HTR-8/SVneo (cell line): ENCODE measurements at places on chromosomes 4 and X.

- no peak for DNase-seq
Observed at GRCh38 chrX:1466971-1467561, 14.4 kb upstream of the ASMTL start.

DNA sequence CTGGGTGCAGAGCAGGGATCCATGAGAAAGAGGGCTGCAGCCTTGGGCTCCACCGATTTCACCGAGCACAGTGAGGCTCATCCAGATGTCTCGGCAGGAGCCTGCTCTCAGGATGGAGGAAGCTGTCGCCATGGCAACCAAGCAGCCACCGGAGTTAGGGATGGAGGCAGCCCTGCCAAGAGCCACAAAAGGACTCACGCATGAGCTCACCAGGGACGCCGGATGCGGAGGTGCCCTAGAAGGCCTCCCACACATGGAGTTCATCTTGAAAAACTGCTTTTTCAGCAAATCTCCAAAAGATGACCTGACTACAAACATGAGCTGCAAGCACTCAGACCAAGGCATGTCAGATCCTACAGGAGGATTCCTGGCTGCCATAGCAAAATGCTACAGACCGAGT, 90.7 kb downstream of the WFS1 start:
- DNase-seq, result no peak

- DNase-seq, result no peak
Observed at GRCh38 chr4:168433571-168433970, 46.7 kb downstream of the DDX60L start.

- no peak for DNase-seq
Observed at GRCh38 chr4:26367811-26368210, 47.0 kb downstream of the RBPJ start.

DNA sequence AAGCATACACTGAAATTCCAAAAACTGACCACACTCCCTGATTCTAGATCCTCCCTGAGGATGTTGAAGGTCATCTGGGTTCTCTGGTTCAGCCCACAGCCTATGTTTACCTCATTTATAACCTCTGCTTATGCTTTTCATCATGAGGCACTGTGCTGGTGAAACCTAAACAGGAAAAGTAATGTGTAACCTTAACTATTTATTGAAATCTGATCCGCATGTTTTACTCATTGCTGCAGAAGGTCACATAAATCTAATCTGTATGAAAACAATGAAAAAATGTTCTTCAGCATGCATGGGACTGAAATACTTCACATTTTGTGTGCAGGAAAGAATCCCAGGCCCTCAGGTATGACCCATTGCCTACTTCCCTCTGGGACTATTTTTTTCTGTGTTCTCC, 30.3 kb downstream of the UCHL1 start:
- peak; percentile 67 for DNase-seq

- peak; percentile 19 for DNase-seq
Observed at GRCh38 chrX:46376246-46376885, 168.9 kb downstream of the ZNF674 start.

GRCh38 chr4:86302251-86302650, 57.6 kb downstream of the MAPK10 start:
- no peak for DNase-seq

DNA sequence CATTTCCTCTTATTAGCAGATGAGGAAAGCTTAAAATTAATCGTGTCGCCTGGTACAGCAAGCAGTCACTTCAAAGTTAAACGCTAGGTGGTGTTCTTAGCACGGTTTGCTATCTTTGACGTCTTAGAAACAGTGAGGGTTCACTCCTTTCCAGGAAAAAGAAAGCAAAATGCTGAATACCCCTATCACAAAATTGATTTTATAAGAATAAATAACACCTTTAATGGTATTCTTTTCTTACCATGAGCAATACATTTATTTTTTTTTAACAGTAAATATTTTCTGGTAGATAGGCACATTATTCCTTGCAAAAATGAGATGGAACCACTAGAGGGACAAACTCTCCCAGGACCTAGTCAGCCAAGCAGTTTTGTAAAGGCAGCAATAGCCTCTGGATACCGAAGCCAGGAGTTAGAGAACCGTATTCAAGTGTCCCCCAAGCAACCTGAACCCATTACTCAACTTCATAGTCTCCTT, 153.9 kb downstream of the KDR start:
- peak; percentile 14 for DNase-seq

GRCh38 chr4:32499171-32499570, 1779.0 kb downstream of the PCDH7 start:
- no peak for DNase-seq

DNA sequence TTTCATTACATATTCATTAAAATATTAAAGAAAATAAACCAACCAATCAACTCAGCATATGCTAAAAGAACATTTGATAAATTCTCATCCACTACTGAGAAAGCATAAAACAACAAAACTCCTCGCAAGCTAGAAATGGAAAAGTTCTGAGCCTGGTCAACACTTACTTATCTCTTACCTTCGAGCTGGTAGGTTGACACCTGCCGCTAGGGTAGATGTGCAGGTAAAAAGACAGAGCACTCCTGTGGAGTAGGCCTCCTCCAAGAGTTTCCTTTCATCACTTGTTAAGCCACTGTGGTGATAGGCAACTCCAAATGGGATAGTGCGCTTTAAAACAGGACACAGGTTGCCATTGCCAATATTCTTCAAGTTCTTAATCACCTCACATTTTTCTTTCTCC, 18.9 kb downstream of the HELQ start:
- no peak for DNase-seq

DNA sequence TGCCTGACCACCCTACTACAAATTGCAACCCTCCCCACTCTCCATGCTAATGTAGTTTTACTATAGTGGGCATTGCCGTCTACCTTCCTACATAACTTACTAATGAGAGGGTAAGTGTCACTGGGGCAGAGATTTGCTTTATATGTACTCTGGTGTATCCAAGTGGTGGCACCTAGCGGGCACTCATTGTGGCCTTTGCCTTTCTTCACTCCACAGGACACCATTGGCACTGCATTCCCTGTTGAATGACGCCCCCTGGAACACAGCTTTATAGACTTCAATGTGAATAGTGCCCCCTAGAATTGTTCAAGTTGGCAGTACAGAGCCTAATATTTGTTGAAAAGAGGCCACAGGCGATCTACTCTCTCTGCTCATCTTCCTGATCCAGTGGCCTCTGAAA, 215.8 kb downstream of the MID1IP1 start:
- no peak for DNase-seq

DNA sequence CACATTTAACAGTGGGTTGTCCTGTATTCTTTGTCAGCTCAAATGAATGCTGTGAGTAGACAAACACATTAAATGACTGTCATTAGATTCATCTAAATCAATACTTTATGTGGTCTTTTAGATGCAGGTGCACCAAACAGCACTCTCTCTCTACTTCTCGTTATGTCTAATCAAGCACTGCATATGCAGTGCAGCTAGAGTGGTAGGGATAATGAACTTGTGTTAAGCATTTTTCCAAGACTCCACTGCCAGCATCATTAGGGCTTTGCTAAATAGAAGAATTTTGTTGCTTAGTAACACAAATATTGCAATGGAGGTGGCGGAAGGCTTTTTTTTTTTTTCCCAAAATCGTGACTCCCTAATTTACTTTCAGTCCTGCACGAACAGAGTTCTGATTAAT, 447.0 kb upstream of the GALNT7 start:
- DNase-seq, result no peak

DNA sequence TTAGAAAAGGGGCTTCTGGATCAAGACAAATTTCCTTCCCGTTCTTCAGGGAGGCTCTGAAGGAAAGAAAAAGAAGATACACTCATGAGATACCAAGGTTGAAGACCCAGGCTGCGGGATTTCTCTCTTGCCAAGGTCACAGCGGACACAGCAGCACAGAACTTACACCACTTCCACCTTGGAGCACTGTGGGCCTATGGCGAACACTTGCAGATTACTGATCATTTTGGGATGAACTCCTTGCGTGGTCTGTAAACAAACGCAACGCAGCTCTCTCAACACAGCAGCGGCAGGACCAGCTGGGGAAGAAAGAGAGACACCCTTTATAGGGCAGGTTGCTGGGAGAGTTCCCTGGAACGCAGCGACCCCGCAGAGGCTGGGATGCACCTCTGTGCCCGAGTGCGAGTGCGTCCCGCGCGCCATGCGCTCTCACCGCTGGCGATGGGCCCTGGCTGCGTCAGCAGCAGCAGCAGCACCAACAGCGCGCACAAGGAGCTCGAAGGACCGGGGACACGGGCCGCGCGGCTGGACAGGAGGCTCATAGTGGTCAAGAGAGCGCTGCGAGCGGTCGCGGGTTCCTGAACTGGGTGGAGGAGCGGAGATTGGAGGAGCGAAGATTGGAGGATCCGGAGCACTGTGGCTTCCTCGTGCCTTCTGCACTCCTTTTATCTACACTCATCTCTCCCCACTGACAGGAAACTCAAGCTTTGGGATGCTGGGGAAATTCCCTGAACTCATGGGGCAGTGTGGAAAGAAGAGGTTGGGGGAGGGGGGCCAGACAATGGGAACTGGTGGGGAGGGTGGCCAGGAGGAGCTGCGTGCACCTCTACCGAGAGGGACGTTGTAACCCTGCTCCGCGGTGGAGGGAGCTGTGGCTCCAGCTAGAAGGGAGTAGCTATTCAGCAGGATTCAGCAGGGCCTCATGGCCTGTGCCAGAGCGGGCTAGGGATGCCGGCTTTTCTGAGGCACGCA, at the start of gene CXCL5:
Gene CXCL5 (minus strand): TSS at position 638 of the 972 bp plus-strand sequence. CDS start 96 bp downstream, at position 542.
- no peak for DNase-seq

DNA sequence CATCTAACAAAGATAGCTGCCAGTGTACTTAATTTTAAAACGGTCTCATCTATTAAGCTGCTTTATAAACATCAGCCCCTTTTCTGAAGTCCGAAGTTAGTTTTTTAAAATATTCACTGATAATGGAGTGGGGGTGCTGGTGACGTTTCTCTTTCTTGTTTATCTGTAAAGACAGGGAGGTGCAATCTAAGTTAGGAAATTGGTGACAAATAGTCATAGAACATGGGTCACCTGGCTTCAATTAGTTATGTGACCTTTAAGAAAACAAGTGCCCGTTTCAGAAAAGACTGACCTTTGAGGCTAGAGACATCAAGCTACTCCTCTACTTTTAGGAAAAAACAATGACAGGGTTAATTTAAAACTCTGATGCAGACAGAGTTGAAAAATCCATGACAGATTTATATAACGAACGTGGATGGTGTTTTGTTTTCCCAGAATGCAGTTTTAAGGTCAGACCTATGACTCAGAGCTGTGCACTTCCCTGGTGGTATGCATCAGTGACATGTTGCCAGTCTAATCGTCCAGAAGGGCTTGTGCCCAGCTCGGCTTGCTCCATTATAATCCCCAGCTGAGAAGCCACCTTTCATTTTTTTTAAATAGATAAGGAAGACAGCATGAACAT, 38.2 kb downstream of the FHL1 start:
- no peak for DNase-seq

- DNase-seq, result no peak
Observed at GRCh38 chrX:153981771-153982533, 9.4 kb downstream of the TMEM187 start.

DNA sequence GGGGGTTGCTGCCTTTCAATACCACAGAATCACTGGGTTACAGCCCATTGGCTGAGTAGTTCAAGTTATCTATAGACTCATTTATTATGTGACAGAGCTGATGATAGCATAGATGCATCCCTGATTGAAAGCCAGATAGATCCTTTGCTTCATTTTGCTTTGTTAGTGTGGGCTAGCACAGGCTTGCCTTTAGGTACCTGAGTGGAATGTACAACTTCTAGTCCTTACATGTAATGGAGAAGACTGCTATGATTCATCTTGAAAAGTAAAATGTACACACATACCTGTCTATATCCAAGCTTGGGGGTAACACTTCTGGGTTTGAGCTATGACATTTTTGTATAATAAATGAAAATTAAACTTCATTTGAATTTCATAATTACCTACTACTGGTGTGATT, 226.0 kb upstream of the FTHL17 start:
- DNase-seq, result no peak

- no peak for DNase-seq
Observed at GRCh38 chr4:138671606-138672084, 343.9 kb upstream of the NOCT start.
